ENCODE measurements at places on chromosomes 11 and 22. TPM values are rescaled to one million over a fixed set of nuclear protein-coding genes. Genes with fewer than 3 reads are reported as not detected.

DNA sequence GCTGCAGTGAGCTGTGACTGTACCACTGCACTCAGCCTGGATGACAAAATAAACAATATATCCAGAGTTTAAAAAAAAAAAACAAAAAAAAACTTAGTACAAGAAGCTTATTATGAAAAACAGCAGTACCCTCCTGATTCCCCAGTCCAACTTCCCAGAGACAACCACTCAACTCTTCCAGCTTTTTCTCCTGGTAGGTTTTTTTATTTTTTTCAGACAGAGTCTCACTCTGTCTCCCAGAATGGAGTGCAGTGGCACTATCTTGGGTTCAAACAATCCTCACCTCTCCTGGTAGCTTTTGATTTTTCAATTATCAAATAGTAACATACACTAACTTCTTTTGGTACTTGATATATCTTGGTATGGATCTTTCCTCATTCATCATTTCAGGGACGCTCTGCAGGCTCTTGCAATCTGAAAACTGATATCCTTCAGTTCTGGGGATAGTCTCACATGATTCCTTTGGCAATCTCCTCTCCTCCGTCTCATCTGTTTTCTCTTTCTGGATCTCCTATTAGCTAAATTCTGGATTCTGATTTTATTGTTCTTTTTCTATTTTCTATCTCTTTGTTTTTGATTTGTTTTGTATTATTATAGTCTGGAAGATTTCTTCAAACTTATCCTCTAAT lies 44.9 kb downstream of the ALG9 start:
- no peaks in the 10 kb centered on the region for H3K36me3 ChIP-seq
- DNase-seq, result no peak
- no peak overlapping the region for H3K27ac ChIP-seq
- H3K4me3 ChIP-seq, result no peak overlapping the region
- no peaks in the 10 kb centered on the region for H3K4me1 ChIP-seq

GRCh38 chr22:17707526-17707925 lies 66.7 kb downstream of the BID start:
- H3K4me1 ChIP-seq, result peaks cover 15% of the 10 kb centered on the region
- DNase-seq, result no peak
- H3K27me3 ChIP-seq, result no peaks in the 10 kb centered on the region
- no peak overlapping the region for H3K4me3 ChIP-seq
- peaks cover 8% of the 10 kb centered on the region for H3K36me3 ChIP-seq
- H3K27ac ChIP-seq, result peak overlapping the region; percentile 13

GRCh38 chr22:21450858-21451353 lies 16.3 kb upstream of the TMEM191C start:
- no peak overlapping the region for H3K27ac ChIP-seq
- no peaks in the 10 kb centered on the region for H3K27me3 ChIP-seq
- peaks cover 4% of the 10 kb centered on the region for H3K36me3 ChIP-seq
- H3K4me1 ChIP-seq, result no peaks in the 10 kb centered on the region
- no peak overlapping the region for H3K4me3 ChIP-seq

- no peaks in the 10 kb centered on the region for H3K36me3 ChIP-seq
- peaks cover 11% of the 10 kb centered on the region for H3K4me1 ChIP-seq
- no peak overlapping the region for H3K4me3 ChIP-seq
These were observed 11.6 kb downstream of the SMIM38 start for GRCh38 chr11:69167130-69167915.

The RELA gene
- 49.4 TPM for polyA plus RNA-seq
